ENCODE measurements at places on chromosomes 5 and 9.

DNA sequence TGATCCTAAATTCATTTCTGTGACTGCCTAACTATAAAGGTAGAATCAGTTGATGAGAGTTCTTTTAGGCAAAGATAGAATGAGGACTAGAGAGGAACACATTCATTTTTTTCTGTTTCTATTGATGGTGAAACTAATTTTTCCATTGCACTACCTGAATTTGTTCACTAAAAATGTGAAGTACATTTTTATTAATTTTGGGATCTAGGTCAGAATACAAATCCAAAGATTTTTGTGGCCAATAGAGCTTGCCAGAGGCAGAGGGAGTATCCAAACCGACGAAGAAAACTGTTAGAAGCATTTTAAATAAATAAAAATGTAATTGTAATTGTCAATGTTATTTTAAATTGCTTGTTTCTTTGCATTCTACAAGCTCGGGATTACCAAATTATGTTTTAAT is 78.1 kb downstream of the MTREX start:
- DNase-seq, result no peak

- DNase-seq, result no peak
Measured at GRCh38 chr5:5882706-5883105, 460.2 kb downstream of the ICE1 start.

GRCh38 chr9:120212853-120213200 is 367.1 kb downstream of the CDK5RAP2 start:
- no peak for DNase-seq

GRCh38 chr5:171365351-171365750 is 22.3 kb upstream of the NPM1 start:
- DNase-seq, result no peak
